ENCODE measurements at places on chromosomes 12 and 14. TPM values are rescaled to one million over a fixed set of nuclear protein-coding genes. Genes with fewer than 3 reads are reported as not detected.

DNA sequence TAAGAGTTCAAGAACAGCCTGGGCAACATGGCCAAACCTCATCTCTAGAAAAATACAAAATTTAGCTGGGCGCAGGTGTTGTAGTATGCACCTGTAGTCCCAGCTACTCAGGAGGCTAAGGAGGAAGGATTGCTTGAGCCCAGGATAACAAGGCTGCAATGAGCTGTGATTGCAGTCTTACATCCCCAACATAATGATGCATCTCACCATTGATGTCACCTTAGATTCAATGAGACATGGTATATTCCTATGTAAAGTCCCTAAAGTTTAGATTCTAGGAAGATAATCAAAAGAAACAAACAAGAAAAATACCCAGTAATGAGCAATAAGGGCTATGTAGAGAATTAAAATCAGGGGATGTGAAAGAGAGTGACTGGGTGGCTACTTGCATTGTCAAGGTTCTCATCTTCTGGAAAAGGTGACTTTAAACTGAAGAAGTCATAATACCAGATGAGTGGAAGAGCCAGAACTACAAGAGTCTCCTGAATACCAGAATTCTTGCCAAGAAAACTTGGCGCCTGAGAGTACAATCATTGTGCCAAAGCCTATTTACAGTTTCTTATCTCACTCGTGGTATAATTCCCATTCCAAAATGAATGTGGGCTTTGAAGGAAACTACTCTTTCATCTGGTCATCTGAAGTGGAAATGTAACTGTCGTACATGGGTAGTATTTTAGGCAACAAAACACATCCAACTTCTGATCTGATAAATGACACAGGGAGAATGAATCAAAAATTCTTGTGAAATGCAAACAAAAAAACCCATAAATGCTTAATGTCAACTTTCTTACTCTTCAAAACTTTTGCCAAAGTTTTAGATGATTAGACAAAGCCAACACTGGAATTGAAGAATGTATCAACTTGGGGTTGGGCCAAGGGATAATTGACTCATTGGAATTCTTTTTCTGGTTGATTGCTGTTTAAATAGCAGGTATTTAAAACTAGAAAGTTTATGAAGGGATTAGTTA is 81.1 kb upstream of the ST8SIA1 start:
- H3K36me3 ChIP-seq: no peaks in the 10 kb centered on the region
- H3K27ac ChIP-seq: no peak overlapping the region
- no peak for DNase-seq
- peaks cover 6% of the 10 kb centered on the region for H3K4me1 ChIP-seq
- H3K4me3 ChIP-seq: no peak overlapping the region
- no peaks in the 10 kb centered on the region for H3K27me3 ChIP-seq

DNA sequence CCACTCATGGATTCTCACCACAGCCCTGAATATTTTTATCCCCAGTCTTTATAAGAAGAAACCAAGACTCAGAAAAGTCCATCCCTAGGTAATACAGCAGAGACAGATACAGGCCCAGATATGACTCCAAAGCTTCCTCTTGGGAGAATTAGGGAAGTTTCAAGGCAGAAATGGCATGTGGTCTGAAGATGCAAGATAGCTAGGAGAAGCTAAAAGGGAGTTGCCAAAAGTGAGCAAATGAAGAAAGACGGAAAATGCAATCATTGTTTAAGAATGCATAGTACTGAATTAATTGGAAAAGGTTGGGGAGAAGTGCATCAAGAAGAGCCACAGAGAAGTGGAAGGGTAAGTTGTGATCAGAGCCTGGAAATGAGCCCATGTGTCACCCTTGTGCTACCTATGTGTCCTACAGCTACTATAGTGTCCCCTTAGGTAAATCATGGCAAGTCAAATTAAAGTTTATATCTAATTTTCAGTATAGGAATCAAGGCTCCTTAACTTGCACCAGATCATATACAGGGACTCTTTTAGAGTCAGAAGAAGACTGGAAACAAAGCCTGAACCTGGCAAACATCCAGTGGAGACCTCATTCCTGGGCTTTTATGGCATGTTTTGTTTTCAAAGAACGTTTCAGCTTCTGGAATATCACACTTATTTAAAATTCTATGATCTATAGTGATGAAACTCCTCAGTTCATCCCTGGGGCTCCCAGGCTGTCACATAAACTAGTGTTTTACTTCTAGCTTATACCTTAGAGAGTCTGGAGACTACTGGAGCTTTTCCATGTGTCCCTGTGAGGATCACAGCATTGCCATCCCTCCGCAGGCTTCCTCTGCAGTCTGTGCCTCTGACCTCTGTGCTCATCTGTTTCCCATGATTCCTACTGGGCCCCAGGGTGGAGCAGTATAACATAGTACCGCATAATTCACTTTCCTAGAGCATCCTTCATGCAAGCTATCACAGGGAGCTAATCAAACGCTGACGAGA is 189.0 kb upstream of the CDKN3 start:
- no peak overlapping the region for H3K27ac ChIP-seq
- DNase-seq: no peak
- H3K27me3 ChIP-seq: no peaks in the 10 kb centered on the region
- no peaks in the 10 kb centered on the region for H3K36me3 ChIP-seq

Gene TAS2R14
- total RNA-seq: 0.30 TPM

DNA sequence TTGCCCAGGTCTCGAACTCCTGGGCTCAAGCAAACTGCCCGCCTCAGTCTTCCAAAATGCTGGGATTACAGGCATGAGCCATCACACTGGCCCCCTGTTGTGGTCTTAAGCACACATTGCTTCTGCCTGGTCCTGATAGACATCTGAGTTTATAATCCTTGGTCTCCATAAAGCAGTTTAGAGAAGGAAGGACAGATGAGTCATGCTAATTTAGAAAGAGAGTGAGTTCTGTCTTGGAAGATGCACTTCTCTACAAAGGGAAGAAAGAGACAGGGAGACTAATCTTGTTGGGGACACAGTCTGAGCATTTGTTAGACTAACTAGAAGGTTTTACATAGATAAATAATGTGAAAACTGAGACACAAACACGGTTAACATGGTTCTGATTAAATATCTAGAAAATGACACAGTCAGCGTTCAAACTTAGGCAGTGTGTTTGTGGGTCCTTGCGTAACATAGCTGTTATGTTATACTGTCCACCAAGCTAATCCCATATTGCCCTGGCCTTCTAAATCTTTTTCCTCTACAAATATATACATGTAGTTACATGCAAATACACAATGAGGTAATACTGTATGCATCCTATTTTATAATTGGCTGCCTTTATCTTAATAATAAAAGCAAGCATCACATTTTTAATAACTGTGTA is 31.0 kb downstream of the SAMD4A start:
- no peaks in the 10 kb centered on the region for H3K36me3 ChIP-seq
- no peak for DNase-seq
- no peaks in the 10 kb centered on the region for H3K27me3 ChIP-seq
- no peak overlapping the region for H3K4me3 ChIP-seq
- peak overlapping the region; percentile 50 for H3K27ac ChIP-seq

GRCh38 chr14:87705439-87705896 is 287.5 kb downstream of the GALC start:
- no peaks in the 10 kb centered on the region for H3K36me3 ChIP-seq
- H3K4me1 ChIP-seq: no peaks in the 10 kb centered on the region
- H3K27ac ChIP-seq: no peak overlapping the region
- no peak for DNase-seq

GRCh38 chr14:103393676-103394626 is 8.7 kb downstream of the MARK3 start:
- no peaks in the 10 kb centered on the region for H3K27me3 ChIP-seq
- peaks cover 69% of the 10 kb centered on the region for H3K4me1 ChIP-seq
- H3K36me3 ChIP-seq: no peaks in the 10 kb centered on the region
- peak overlapping the region; percentile 15 for H3K4me3 ChIP-seq
- DNase-seq: no peak

Gene NRXN3
- 0.15 TPM for total RNA-seq

GRCh38 chr12:66092559-66093269 is 37.8 kb downstream of the LLPH start:
- no peak overlapping the region for H3K27ac ChIP-seq
- no peaks in the 10 kb centered on the region for H3K4me1 ChIP-seq
- H3K36me3 ChIP-seq: no peaks in the 10 kb centered on the region
- no peak overlapping the region for H3K4me3 ChIP-seq
- no peaks in the 10 kb centered on the region for H3K27me3 ChIP-seq
- no peak for DNase-seq

DNA sequence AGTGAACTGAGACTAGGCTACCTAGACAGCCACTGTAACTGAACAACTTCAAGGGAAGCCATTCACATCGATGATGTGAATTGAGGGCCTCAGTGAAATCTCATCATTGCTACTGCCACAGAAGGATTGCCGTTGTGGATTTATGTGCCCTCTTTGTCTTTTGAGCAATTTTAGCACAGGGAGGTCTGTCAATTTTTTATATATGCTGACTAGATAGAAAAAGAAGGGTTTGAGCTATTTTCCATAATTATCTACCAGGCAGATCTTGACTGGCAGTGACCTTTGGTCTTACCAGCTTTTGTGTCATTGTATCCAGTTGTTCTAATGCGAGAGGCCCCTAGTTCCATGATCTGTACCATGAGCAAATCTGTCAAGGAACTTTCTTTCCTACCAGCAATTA is 179.4 kb downstream of the ERC1 start:
- no peak for DNase-seq
- H3K4me3 ChIP-seq: no peak overlapping the region
- H3K27ac ChIP-seq: no peak overlapping the region
- peaks cover 27% of the 10 kb centered on the region for H3K4me1 ChIP-seq

DNA sequence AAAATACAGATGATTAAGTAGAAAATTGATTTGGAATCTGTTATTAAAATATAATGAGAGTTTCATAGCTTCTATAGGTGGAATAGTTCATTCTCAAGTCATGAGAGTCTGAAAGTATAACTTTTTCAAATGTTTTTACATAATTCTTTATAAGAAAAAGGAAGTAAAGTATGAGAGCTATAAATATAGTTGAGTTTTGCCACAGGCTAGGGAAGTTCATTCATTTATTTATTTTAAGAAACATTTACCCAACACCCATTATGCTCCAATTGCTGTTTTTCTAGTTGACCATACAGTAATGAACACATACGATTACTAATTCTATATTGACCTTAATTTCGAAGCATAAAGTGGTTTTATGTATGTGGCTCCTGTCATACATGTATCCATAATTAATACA is 24.8 kb downstream of the LRRIQ1 start:
- H3K27ac ChIP-seq: no peak overlapping the region
- H3K4me1 ChIP-seq: no peaks in the 10 kb centered on the region
- DNase-seq: no peak
- H3K4me3 ChIP-seq: no peak overlapping the region

DNA sequence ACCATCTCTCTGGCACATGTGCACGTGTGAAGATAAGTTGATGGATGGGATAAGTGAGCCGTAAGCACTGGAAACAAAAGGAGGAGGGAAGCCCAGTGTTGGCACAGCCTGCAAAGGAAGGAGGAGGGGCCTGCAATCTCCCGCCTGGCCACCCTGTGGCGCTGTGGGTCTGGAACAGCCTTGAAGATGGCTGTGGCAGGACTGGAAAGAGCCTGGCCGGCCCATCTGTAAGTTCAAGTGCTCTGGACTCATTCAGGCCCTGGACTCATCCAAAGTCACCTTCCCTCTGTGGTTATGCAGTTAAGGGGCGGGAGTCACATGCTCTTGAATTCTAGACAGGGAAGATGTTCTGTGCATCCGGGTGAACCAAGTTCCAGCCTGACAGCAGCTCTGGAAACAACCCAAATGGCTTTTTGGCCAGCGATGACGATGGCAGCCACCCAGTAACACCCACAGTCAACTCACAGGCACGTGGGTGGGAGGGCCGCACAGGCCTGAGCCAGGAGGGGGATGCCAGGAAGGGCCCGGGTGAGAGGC is 50.4 kb downstream of the CHGA start:
- no peak overlapping the region for H3K27ac ChIP-seq
- DNase-seq: peak; percentile 50
- H3K36me3 ChIP-seq: no peaks in the 10 kb centered on the region
- H3K4me3 ChIP-seq: no peak overlapping the region

Gene TPPP2
- total RNA-seq: 3.2 TPM

Gene TDRD9
- total RNA-seq: 0.47 TPM

DNA sequence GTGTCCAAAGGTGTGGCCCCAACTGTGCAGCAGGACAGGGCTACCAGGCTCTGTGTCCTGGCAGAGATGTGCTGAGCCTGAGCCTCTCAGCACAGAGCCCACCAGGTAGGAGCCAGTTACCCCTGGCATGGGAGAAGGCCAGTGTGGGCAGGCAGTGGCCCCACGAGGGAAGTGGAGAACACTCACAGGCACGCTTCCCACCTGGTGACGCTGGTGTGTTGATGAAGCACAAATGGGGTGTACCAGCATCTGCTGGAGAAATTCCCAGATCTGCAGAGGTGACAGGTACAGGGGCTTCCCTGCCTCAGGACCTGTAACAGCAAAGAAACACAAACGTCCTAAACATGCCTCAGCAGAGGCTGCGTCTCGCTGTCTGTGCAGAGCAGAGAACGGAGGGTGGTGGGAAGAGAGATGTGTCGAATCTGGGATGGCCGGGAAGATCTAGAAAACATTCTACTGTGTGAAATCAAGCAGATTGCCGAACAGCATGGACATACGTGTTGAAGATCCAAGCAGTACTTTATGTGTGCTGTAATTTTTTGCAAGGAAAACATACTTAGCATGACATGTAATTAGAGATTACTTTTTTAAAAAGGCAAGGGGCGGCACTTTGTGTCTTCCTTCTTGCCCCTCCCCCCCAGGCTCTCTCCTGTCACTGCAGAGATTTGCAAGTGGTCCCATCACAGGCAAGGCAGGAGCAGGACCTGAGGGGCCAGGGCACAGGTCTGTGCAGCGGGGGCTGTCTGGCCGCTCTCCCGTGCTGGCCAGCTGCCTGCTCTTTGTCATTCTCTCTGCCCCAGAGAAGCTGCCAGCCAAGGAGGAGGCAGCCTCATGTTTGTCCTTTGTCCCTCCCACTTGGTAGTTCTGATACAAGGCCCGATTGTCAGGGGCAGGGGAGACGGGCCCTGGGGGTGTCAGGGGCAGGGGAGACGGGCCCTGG is 17.3 kb downstream of the HIP1R start:
- no peaks in the 10 kb centered on the region for H3K4me1 ChIP-seq
- no peak overlapping the region for H3K27ac ChIP-seq
- peak; percentile 40 for DNase-seq

GRCh38 chr12:1533602-1534304 is 60.6 kb downstream of the FBXL14 start:
- no peak overlapping the region for H3K4me3 ChIP-seq
- no peak overlapping the region for H3K27ac ChIP-seq
- H3K27me3 ChIP-seq: no peaks in the 10 kb centered on the region
- peaks cover 9% of the 10 kb centered on the region for H3K4me1 ChIP-seq
- H3K36me3 ChIP-seq: no peaks in the 10 kb centered on the region
- no peak for DNase-seq

- DNase-seq: no peak
- H3K27ac ChIP-seq: no peak overlapping the region
- no peaks in the 10 kb centered on the region for H3K4me1 ChIP-seq
Measured at GRCh38 chr14:82490397-82490796, 956.7 kb upstream of the SEL1L start.

GRCh38 chr14:51666826-51667225 is 15.1 kb downstream of the FRMD6 start:
- H3K27me3 ChIP-seq: no peaks in the 10 kb centered on the region
- no peak overlapping the region for H3K4me3 ChIP-seq
- H3K4me1 ChIP-seq: no peaks in the 10 kb centered on the region
- DNase-seq: no peak
- H3K36me3 ChIP-seq: no peaks in the 10 kb centered on the region
- no peak overlapping the region for H3K27ac ChIP-seq

Gene PTMS
- 71.6 TPM for total RNA-seq

Gene EID3
- 0.99 TPM for total RNA-seq

GRCh38 chr12:67714648-67715047 is 66.1 kb downstream of the DYRK2 start:
- no peak overlapping the region for H3K4me3 ChIP-seq
- no peak overlapping the region for H3K27ac ChIP-seq
- peaks cover 6% of the 10 kb centered on the region for H3K4me1 ChIP-seq
- no peaks in the 10 kb centered on the region for H3K27me3 ChIP-seq
- no peak for DNase-seq
